SIG-M5 (cell line): ENCODE measurements at places on chromosomes 16 and 17.

DNA sequence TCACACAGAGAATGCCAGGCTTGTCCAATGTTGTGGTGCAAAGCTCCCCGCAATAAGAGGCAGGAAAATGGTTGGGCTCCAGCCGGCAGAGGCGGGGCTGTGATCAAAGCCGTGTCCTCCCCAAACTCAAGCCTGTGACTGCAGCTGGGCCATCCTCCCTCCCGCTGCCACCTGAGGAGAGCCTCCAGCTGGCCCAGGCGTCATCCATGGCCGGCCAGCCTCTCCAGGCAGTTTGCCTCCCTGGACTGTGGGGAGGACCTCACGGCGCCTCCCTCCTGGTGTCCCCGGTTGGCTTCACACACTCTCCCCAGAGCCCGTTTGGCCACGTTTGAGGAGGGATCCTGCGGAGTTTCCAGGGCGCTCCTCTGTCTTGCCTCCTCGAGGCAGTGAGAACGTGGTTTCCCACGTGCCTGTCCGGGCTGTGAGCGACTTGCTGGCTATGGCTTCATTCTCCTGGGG lies 134.1 kb downstream of the IRF8 start:
- no peak for DNase-seq

- DNase-seq = no peak
These were observed 48.8 kb downstream of the AIPL1 start for GRCh38 chr17:6386041-6386630.

GRCh38 chr16:89334461-89334860 lies 117.0 kb downstream of the ZNF778 start:
- DNase-seq = no peak

DNA sequence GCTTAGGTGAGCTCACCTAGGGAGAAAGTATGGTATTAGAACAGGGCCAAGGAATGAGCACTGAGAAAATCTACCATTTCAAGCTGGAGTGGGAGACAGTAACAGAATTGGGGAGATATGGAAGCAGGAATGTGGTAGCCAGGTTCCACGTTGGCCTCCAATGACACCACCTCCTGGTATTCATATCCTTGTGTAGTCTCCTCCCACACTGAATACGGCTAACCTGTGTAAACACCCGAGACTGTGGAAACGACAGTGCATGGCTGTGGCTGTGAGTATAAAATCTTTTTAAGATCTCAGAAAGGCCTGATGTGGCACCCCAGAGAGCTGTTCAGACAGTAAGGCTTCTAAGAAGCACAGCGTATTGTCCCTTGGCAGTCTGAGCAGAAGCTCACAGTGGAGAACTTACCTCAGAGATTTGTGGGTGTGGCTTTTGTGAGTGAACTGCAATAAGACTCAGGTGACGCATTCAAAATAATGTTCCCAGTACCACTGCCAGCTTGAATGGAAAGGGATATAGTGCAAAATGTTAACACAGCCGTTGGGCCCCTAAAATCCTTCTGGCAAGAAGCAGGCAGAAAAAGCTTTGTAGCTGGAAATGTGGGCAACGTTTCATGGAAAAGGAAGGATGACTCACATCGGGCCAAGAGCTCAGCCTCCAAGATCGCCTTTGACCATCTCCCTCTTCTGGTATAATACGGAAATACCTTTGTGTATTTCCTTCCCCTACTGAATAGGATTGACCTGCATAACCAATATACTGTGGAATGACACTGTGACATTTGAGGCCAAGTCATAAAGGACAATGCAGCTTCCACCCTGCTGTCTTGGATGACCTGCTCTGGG lies 14.4 kb downstream of the SDR42E1 start:
- no peak for DNase-seq

GRCh38 chr16:50745940-50746339 lies 4.1 kb downstream of the CYLD start:
- DNase-seq = no peak

- DNase-seq = no peak
These were observed 46.7 kb downstream of the ACTG1 start for GRCh38 chr17:81465910-81466309.

GRCh38 chr16:88602091-88602490 lies 31.9 kb downstream of the ZC3H18 start:
- no peak for DNase-seq

DNA sequence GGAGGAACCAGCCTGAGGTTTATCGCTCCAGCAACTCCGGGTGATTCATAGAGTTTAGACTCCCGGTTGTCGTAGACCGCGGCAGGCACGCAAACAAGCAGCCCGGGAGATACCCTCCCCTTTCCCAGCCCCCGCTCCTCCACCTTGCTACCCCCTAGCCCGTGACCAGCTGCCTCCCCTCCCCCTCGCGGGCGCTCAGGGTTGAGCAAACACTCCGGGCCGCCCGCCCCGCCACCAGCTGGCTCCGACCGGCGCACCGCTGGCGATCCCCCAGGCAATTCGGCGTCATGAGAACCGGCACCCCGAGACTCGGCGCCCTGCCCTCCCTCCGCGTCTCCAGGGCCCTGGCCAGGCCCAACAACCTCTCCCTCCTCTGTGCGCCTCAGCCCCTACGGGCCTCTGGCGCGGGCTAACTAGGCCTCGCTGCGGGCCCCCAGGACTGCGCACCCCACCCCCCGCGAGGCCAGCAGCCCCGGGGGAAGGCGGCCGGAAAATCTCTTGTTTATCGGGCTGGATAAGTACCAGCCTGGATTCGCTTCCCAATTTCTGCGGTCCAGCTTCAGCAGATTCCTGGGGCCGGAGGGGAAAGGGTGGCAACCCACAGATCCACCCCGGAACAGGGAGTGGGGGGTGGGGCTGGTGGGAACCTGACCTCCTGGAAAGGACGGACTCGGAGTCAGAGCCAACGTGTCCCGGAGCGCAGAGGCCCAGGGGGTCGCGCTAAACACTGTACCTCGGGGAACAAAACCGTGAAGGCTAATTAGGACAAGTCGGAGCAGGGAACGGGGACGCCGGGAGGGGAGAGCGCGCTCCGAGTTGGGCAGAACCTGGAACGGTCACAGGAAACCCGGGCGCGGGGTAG lies 951 bp upstream of the GPRC5C start:
- no peak for DNase-seq

DNA sequence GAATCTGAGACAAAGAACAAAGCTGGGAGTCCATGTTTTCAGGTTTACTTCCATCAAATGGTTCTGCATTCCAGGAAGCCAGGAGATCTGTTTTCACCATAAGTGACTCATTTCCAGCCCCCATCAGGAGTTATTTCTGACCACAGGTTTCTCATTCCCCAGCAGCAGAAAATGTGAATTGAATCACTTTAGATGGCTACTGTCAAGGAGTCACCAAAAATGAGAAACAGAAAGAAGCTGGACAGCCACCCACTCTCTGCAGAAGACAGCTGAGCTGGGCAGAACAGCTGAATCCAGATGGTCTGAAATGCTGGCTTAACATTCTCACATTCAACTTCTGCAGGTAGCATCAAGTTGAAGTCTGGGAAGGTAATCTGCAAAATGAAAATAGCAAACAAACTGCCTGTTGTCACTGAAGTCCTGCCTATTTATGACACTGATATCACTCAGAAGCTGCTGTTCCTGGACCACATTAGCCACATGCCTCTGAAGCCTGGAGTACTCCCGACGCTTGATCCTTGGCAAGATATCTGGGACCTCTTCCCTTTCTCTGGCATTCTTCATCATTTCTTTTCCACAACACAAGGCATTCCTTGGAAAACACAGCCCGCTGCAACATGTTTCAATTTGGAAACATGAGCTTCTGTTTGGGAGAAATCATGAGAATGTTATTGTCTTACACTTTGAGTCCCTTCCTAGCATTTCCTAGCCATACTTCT lies 15.3 kb downstream of the CCL11 start:
- DNase-seq = no peak

- DNase-seq = no peak
These were observed 7.3 kb downstream of the WRAP53 start for GRCh38 chr17:7695586-7695985.

- no peak for DNase-seq
These were observed 11.9 kb downstream of the ZNF629 start for GRCh38 chr16:30775131-30775391.

DNA sequence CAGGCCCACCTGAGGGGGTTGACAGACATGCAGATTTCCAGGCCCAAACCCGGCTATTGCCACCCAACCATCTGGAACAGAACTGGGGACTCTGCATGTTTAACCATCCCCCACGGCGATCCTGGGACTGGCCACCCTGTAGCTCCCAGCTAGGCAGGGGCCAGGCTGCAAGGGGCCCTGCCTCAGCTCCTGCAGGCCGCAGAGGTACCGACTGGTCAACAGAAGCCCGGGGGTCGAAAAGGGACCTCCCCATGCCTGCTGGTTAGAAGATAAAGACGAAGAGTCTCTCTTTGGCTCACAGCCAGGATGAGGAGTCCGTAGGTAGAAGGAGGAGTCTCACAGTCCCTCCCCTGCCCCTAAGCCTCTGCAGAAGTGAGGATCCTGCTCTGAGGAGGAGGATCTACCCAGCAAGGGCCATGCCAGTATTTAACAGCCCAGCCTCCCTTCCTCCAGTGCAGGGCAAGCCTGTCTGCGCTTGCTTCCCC lies 223.4 kb upstream of the TNRC6C start:
- no peak for DNase-seq

GRCh38 chr17:57370037-57370581 lies 113.8 kb downstream of the MSI2 start:
- no peak for DNase-seq

- no peak for DNase-seq
These were observed 80.2 kb downstream of the OR1D5 start for GRCh38 chr17:2983255-2983654.

DNA sequence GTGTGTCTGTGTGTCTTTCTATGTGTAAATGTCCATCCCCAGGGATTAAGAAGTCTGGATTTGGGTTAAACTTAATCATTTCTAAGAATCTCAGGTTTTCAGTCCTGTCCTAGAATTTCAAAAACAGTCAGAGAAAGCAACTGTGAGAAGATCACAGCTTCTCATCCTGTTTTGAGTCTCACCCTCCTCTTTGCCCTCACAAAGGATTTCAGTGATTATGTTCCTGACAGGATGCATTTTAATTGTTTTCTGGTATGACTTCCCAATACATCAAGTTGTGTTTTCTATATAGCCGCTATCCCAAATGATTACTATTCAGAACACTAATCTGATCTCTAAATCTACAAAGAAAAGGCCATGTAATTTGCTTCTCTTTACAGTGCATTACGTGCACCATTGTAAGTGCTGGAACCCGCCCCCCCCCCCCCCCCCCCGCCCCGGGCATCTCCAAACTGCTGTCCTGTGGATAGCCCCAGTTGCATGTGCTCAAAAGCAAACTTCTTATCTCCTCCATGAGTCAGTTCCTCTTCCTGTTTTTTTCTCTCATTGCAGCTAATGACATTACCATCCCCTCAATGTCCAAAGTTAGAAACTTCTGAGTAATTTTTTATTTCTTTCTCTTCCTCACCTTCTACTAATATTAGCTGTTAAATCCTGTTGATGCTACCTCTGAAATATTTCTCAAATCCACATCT lies 73.9 kb downstream of the CDH13 start:
- DNase-seq = no peak
